ENCODE measurements at places on chromosomes 7 and 10.

DNA sequence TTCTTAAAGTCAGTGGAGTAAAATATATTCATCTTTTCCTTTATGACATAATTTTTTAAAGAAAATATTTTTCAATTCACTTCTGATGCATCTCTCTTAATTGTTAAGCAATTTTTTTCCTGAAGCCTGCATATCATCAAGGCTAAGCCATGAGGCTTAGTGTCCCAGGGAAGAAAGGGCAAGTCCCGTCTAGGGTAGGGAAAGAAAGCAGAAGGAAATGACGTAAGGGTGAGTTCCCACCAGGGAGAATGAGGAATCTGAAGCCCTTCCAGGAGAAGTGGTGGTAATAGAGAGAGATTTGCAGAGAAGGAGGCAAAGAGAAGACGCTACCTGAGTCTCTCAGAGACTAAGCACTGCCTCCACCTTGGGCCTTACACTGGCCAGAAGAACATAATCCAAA lies 96.8 kb upstream of the NFE2L3 start:
- no peak for DNase-seq

- DNase-seq, result no peak
These were observed 15.2 kb downstream of the ANLN start for GRCh38 chr7:36404639-36405408.

- DNase-seq, result no peak
These were observed 51.6 kb upstream of the AQP1 start for GRCh38 chr7:30859940-30860496.

DNA sequence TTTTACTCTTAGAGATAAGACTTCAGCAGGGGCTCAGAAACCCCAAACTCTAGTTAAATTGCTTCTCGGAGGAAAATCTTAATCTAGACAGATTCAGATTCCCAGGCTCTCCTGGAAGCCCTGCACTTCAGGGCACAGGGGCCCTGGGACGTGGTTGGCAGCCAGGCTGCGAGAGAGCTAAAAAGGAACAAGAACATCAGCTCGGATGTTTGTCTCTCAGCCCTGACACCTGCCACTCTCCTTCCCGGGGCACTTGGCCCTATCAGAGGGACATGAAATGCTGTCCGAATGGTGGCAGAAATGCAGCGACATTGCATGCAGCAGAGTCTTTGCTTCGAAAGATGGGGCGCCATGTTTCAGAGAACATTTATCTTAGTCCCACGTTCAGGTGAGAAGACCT lies 166.8 kb downstream of the CCDC3 start:
- DNase-seq, result no peak

DNA sequence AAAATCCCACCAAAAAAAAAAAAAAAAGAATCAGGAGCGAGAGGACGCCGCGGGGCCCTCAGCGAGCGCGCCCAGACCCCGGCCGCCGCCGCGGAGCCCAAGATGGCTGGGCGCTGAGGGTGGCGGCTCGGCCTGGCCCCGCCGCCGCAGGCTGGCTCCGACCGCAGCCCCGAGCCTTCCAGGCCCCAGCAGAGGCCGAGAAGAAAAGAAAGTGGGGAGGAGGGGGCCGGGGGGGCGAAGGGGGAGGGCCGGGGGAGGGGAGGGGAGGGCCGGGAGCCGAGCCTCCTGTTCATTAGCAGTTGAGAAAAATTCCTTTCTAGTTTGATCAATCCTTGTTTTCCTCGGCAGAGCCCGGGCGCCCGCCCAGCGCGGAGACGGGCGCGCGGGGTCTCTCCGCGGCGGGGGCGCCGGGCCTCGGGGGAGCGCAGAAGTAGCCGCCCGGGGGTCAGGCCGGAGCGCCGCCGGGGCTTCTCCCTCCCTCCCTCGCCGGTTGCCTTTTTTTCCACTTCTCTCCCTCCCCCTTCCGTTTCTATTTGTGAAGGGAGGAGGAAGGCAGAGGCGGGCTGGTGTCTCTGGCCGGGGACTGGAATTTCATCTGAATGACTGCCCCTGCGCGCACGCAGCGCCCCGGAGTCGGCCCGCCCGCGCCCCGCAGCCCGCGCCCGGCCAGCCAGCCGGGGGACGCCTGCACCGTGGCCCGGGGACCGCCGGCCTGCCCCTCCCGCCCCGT lies 778 bp upstream of the TRIM8 start:
- no peak for DNase-seq

DNA sequence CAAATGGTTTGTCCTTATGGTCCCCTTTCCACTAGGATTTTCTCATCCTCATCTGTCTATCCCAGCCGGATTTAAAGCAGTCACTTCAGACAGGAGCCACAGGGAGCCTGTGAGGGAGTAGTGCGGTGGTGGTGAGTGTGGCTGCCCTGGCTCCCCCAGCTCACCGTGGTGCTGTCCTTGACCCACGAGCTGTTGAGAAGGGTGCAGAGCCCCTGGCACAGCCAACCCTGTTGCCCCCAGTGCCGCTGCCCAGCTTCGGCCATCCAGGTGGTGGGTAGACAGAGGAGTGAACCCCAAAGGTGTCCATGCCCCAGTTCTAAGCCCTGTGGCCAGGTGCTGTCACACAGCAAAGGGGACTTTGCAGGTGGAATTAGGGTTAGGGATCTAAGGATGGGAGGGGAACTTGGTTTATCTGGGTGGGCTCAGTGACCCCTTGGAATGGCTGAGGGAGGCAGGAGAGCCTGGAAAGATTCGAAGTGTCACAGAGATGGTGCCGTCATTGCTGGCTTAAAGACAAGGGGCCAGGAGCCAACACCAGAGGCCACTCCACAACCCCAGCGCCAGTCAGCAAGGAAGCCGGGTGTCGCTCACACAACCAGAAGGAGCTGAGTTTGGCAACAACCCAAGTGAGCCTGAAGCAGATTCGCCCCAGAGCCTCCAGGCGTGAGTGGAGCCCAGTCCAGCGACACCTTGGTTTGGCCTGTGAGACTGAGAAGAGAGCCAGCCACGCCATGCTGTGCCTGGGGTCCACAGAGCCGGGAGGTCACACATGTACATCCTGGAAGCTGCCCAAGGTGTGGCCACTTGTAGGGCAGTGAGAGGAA lies 142.4 kb downstream of the ADCY1 start:
- DNase-seq, result no peak

DNA sequence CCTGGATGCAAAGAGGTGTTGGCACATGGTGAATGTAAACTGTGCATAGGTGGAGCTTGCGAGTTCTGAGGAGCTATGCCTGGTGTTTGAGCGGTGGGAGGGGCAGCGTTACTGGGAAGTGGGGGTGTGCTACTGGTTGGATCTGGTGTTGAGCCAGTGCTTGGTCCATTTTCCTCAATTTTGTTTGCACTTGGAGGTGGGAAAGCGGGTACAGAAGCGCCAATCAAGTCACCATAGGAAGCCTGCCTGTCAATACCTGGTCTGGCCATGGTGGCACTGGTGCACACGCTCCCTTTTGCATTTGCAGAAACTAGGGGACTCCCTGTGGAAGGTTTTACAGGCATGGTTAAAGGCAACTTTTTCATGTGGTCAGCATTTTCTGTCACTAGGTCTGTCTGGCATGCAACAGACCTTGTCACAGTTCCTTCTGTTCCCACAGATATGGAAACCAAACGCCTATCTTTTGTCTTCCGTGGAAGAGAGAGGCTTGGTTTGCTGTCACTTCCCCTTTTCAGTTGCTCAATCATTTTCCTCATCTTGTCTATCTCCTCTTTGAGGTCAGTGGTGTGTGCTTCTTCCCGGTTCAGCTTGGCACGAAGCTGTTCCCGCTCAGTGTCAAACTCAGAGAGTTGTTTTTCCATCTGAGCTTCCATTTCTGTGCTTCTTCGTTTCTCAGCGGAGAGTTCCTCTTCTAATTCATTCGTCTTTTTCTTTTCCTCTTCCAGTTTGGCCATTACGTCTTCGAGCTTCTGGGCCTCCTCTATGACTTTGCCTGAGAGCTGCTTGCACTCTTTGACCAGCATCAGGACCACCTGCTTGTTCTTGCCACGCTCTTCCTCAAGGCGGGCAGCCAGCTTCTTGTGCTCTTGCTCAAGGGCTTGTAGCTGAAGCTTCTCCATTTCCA lies 81.1 kb downstream of the CTTNBP2 start:
- no peak for DNase-seq

- DNase-seq, result no peak
These were observed 5.0 kb downstream of the PRKAG2 start for GRCh38 chr7:151871904-151872303.

GRCh38 chr10:13615650-13616300 lies 29.0 kb downstream of the PRPF18 start:
- DNase-seq, result no peak

DNA sequence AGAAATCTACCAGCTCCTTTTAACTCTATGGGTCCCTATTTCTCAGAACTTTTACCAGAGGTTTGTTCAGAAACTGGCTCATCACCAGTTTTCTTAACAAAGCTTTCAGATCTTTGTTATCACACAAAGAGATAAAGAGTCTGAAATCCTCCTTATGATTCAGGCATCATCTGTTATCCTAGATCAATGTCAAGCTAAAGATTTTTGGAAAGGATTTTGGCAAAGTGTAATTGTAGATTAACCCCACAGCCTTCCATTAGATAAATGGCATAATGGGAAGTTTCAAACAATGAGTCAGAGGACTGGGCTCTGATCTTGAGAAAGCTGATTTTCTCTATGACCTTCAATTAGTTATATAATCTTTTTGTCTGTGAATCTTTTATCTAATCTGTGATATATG lies 192.2 kb downstream of the NXPH1 start:
- no peak for DNase-seq

GRCh38 chr10:13822490-13822889 lies 235.7 kb downstream of the PRPF18 start:
- no peak for DNase-seq

- DNase-seq, result no peak
These were observed 323.6 kb downstream of the GFRA1 start for GRCh38 chr10:115949282-115949844.

Measured in T follicular helper cell (primary cell).